ENCODE measurements at places on chromosomes 2 and 18. TPM values are rescaled to one million over a fixed set of nuclear protein-coding genes. Genes with fewer than 3 reads are reported as not detected.

Gene FEV
- not detected for polyA plus RNA-seq

Gene ABHD1
- polyA plus RNA-seq = not detected

Gene PIEZO2
- polyA plus RNA-seq = 0.16 TPM

Gene GALR1
- not detected for polyA plus RNA-seq

Gene VAPA
- polyA plus RNA-seq = 299 TPM

Gene RPL31
- 1,327 TPM for polyA plus RNA-seq

Gene TLX2
- not detected for polyA plus RNA-seq

Gene NEB
- 2.4 TPM for polyA plus RNA-seq

Gene ACKR3
- polyA plus RNA-seq = not detected

Gene EML6
- polyA plus RNA-seq = 7.3 TPM

Gene ELOA2
- not detected for polyA plus RNA-seq

Gene EFHD1
- polyA plus RNA-seq = 0.15 TPM

Gene CREB1
- polyA plus RNA-seq = 30.7 TPM

Gene ADAM23
- polyA plus RNA-seq = 74.9 TPM

Gene PDE11A
- polyA plus RNA-seq = not detected

Gene ST8SIA3
- 381 TPM for polyA plus RNA-seq

Gene LYPD6B
- polyA plus RNA-seq = not detected

Gene CD226
- polyA plus RNA-seq = 0.10 TPM

Gene LYG1
- polyA plus RNA-seq = not detected

Gene RAPH1
- 8.4 TPM for polyA plus RNA-seq

Gene DYNAP
- polyA plus RNA-seq = not detected

Gene MOGAT1
- polyA plus RNA-seq = not detected

Gene MROH2A
- not detected for polyA plus RNA-seq

Gene POTEE
- not detected for polyA plus RNA-seq

Gene CNDP1
- polyA plus RNA-seq = 2.3 TPM

Gene KLF7
- polyA plus RNA-seq = 5.8 TPM

Gene SMAD2
- polyA plus RNA-seq = 33.6 TPM

Gene PEX13
- polyA plus RNA-seq = 10.8 TPM

Gene CAPN14
- 0.14 TPM for polyA plus RNA-seq

Gene RNU2-63P
- not detected for polyA plus RNA-seq

Gene PTPRM
- polyA plus RNA-seq = 887 TPM

Gene ANKRD62
- polyA plus RNA-seq = not detected

Gene PLEKHA3
- polyA plus RNA-seq = 25.4 TPM

Gene SPATS2L
- 43.1 TPM for polyA plus RNA-seq

Gene DNAH6
- polyA plus RNA-seq = not detected

Gene RAB10
- 56.6 TPM for polyA plus RNA-seq

Gene SERPINB3
- polyA plus RNA-seq = not detected

Gene TANC1
- 93.5 TPM for polyA plus RNA-seq

All from Purkinje cell (primary cell).